NK-92 treated with Interleukin-12 subunit alpha and Interleukin-12 subunit beta, amount 100 ng/mL, for 24 hours (cell line): ENCODE measurements at places on chromosomes 1 and 21.

DNA sequence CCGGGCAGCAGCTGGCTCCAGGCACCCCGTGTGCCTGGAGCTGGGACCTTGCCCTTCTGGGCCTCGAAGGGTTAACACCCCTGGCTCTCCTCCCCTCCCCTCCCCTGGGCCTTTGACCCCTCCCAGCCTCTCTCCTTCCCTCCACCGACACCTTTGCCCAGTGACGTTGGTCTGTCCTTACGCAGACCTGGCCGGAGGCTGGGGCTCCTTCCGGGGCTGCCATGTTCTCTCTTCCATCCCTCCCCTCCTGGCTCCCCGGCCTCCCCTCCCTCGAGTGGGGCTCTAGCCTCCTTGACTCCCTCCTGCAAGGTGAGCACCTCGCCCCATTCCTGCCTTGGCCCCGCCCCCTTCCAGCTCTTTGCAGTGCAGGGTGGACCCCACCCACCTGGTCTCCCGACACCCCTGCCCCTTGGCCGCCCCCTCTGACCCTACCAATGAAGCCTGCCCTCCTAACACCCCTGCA lies at the start of gene TMEM82:
TMEM82 (plus strand) TSS at position 161 of the 463 bp plus-strand sequence; CDS start at position 222, 61 bp downstream.
- no peak for DNase-seq

DNA sequence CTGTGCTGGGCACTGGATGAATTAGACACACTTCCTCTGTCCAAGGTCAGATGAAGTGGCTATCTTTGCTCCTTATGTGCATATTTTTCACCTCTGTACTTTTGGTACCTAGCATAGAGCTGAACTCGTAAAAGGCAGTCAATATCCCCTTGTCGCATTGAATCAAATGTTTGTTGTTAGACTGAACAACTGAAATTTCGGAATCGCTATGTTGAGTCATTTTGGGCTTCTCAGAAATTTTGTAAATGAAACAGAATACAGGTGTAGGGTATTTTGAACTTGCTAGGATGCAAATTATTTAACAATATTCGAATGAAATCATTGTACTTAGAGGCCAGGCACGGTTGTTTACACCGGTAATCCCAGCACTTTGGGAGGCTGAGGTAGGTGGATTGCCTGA lies 48.0 kb downstream of the PDE4B start:
- no peak for DNase-seq

DNA sequence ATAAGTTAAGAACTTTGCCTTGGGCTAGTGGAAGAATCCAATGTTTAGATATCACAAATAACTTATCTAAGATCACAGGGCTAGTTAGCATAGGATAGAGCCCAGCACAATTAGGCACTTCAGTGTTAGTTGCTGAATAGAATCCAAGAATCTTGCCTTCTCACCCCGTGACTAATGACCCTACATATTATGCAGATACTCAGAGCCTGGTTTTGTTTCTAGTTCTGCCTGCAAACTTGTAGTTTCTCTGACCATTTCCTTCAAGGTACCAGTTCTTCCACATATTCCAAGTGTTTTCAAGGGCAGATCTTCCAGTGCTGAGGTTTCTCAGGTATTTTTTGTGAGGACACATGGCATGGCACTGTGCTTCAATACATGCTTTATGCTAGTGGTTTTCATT lies 239.3 kb downstream of the KCNK2 start:
- DNase-seq: no peak

GRCh38 chr1:153940756-153941155 lies 5.8 kb downstream of the DENND4B start:
- DNase-seq: no peak

DNA sequence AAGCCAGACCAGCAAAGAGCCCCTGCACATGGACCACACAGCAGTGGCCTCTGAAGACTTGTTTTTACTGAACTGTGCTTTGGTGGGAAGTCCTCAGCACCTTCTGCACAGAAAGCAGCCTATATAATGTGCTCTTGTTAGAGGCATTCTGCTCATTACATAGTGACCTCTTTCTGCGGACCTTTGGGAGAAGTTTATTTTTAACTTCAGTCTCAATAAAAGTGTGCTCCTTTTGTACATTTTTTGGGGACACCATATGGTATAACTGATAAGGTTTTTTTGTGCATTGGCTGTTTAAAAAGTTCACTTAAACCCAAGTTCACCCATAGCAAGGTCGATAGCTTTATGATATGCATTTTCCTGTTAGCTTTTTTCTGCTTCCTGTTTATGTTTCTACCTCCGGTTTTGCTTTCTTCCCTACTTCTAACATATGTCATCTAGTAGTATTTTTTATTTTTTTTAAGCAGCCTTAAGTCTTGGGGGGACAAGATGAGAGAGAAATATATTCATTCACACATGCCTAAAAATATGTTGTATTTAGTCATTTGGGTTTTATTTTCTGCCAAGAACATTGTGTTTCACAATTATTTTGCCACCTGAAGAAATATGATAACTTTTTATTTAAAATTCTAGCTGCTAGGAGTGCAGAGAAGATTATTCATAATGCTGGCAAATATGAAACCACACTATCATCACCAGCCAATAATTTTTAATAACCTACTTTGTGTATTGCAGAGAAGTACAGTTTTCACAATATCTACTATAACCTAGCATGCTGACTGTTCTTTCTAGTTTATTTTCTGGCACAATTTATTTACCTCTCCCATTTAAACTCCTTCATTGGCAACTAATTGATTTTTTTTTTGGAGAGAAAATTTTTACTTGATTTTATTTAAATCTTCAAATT lies 22.9 kb upstream of the SLC19A2 start:
- no peak for DNase-seq

DNA sequence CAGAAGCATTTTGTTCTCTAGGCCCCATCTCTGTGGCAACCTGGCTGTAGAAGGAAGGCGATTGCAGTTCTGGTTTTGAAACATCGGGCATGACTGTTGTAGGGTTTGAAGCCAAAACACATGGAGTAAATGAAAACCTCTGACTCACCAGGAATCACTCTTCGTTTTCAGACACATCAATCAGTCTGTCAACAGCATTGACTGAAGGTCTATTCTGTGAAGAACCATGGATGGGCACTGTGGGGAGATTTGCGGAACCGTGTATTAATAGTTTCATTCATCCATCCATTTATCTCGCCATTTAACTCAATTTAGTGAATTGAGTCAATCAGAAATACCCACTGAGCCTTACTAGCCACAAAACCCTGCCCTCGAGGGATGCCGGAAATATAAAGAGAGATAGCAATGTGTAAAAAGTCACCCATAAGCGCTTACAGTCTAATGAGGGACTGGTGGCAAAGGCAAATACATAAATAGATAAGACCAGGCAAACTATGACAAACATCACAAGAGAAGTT lies 364.6 kb upstream of the PROX1 start:
- DNase-seq: no peak

GRCh38 chr1:216450227-216450626 lies 27.0 kb upstream of the USH2A start:
- no peak for DNase-seq

DNA sequence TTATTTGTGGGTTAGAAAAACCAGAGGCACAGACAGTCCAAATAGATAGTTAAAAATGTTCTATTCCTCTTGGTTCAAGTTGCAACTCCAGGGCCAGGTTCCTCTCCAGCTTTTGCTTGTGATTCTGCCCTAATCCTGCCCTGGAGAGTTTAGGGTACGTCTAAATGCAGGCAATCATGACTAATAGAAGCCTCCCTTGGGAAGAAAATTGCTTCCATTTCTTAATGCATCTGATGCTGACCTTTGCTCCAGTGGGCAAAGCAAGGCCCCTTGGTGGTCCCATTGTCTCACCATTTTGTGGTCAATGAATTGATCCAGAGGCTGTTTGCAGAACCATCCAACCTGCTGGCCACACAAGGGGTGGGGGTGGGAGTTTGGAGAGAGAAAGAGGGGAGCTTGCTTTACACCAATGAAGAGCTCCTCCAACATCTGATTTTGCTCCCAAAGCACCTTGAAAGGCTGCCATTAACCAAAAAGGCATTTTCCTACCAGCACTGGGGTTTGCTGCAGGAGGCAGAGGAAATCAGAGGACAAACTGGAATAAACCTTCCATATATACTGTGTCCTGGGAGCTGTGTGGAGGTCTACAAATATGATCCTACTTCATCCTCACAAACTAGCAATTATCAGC lies 31.3 kb downstream of the C8B start:
- no peak for DNase-seq

GRCh38 chr1:43864111-43865045 lies 69.2 kb upstream of the ARTN start:
- no peak for DNase-seq

GRCh38 chr1:84748364-84748763 lies 58.1 kb upstream of the SSX2IP start:
- no peak for DNase-seq

- no peak for DNase-seq
Measured at GRCh38 chr21:30408782-30409494, 13.1 kb downstream of the KRTAP13-1 start.

- DNase-seq: no peak
Measured at GRCh38 chr1:226820941-226821718, 49.3 kb upstream of the PSEN2 start.
